Stimulated activated CD4-positive, alpha-beta T cell treated with anti-CD3 and anti-CD28 coated beads, Interleukin-2, amount 100 ng/mL, for 24 hours (primary cell): ENCODE measurements at places on chromosomes 5 and 9.

- DNase-seq = no peak
Measured at GRCh38 chr9:33765411-33765810, 29.9 kb upstream of the PRSS3 start.

- DNase-seq = no peak
Measured at GRCh38 chr9:70076678-70077077, 33.0 kb downstream of the MAMDC2 start.

DNA sequence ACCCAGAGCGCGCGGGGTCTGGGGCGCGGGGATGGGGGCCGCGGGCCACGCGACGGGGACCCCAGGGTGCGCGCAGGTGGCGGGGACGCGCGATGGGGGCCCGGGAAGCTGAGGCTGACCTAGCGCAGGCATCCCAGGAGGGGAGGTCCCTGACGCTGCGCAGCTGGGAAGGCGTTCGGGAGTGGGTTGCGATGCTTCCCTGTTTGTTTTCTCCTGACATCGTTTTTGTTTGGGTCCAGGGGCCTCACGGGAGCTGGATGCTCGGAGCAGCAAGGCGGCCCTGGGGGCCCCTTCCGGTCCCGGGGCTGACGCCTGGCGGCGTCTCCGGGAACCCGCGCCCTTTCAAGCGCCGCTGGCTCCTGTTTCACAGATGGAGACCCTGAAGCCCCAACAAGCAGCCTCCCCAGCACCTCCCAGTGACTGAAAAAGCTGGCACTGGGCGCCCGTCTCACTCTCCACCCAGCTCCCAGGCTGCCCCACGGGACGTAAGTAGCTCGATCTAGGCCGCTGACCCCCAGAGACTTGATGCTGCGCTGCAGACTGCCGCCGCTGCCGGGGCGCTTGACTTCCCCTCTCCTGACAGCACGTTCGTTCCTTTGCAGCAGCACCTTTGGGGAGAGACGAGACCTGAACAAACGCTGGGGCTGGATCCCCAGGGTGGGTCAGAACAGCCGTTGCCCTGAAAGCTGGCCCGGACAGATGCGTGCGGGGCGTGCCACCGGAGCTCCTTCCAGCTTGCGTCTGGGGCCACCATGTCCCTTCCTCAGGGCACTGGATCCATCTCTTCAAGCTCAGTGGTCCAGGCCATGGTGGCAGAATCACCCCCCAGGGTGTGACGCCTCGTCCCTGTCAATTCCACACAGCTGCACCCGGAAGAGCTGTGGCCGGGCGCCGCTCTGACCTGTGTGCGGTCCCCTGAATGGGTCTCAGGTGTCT is 593 bp downstream of the BRD3OS start:
- DNase-seq = peak; percentile 52

DNA sequence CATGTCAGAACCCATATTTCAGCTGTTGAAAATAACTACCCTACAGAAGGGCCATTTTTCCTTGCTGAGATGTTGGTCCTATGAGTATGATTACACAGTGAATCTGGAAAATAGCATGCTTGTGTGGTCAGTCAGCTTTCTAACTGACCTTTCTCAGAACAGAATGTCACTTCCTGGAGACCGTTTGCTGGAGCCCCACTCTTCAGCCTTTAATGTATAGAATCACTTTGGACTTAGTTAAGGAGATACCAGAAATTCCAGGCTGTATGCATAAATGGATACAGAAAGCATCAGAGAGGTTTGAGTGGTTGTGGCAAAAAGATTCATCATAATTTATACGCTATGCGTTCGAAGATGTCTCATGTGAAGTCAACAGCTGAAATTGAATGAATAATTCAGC is 488.1 kb downstream of the EBF1 start:
- no peak for DNase-seq

- DNase-seq = peak; percentile 20
Measured at GRCh38 chr5:56479696-56480077, 246.6 kb upstream of the ANKRD55 start.

- DNase-seq = no peak
Measured at GRCh38 chr5:150073086-150073625, 13.2 kb downstream of the CSF1R start.

GRCh38 chr5:82417776-82418607 is 139.8 kb upstream of the RPS23 start:
- no peak for DNase-seq

GRCh38 chr5:10624679-10625078 is 60.8 kb downstream of the ANKRD33B start:
- no peak for DNase-seq

DNA sequence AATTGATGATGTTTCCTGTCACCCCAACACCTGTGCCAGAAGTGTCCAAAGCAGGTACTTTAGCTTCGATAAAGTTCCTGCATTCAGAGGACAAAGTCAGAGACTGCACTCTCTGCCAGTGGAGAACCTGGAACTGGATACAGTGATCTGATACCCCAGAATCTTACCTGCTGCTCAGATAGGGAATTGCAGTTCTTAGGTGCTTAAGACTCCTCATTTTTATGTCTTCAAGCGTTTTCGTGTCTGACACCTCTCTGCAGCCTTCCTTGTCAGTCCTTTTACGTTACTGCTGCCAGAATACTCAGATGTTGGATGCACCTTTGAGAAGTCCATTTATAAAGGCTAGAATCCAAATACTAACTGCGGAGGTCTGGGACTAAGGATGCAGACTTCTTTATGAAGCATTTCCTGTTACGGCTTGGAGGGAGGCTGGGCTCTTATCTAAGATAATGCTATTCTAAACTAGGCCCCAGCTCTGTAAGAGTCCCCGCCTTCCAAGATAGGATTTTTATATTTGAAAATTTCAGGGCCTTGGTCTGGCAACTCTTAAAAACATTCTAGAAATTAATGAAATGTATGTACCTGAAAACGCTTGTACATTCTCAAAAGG is 1.9 kb downstream of the ISOC1 start:
- DNase-seq = no peak

DNA sequence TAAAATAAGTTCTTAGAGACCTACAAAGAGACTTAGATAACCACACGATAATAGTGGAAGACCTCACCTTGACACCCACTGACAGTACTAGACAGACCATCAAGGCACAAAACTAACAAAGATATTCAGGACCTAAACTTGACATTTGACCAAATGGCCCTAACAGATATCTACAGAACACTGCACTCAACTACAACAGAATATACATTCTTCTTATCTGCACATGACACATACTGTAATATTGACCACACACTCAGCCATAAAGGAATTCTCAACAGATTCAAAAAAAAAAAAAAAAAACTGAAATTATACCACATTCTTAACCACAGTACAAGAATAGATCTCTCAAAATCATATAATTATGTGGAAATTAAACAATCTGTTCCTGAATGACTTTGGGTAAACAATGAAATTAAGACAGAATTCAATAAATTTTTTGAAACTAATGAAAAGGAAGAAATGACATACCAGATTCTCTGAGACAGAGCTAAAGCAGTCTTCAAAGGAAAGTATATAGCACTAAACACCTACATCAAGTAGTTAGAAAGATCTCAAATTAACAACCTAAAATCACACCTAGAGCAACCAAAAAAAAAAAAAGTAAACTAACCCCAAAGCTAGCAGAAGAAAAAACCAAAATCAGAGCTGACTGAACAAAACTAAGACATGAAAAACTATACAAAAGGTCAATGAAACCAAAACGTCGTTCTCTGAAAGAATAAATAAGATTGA is 362.3 kb upstream of the POU5F2 start:
- DNase-seq = no peak

DNA sequence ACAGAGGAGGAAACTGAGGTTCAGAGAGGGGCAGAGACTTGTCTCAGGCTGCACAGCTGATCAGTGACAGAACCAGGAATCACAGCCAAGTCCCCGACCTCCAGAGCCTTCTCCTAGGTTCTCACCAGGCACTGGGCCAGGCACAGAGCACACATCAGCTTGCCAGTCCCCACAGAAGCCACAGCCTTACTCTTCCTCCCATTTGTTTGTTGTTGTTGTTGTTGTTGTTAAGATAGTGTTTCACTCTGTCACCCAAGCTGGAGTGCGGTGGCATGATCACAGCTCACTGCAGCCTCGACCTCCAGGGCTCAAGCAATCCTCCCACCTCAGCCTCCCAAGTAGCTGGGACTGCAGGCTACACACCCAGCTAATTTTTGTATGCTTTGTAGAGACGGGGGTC is 41.4 kb downstream of the NAIF1 start:
- DNase-seq = no peak

DNA sequence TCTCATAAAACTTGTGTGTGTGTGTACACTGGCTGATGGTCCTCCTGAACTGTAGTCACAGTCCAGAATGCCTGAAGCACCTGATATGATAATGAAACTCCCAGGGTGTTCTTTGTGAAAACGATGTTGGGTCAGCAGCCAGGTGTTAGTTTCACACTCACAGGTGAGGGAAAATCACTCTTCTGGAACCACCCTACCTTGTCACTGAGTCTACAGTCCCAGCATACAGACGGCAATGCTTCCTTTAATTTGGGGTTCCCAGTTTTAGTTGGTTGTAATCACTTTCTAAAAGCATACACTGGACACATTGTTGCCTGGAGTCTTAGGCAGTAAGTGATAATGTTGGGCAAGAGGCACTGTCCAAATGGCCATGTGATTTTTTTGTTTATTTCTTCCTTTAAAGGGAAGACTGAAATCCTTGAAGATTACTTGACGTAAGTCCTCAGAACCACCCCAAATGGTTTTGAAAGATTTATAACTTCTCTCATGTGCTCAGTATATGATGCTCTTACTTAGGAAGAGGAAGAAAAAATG is 18.2 kb upstream of the MGAT1 start:
- DNase-seq = no peak

GRCh38 chr5:137545956-137546355 is 46.8 kb upstream of the SPOCK1 start:
- DNase-seq = no peak

DNA sequence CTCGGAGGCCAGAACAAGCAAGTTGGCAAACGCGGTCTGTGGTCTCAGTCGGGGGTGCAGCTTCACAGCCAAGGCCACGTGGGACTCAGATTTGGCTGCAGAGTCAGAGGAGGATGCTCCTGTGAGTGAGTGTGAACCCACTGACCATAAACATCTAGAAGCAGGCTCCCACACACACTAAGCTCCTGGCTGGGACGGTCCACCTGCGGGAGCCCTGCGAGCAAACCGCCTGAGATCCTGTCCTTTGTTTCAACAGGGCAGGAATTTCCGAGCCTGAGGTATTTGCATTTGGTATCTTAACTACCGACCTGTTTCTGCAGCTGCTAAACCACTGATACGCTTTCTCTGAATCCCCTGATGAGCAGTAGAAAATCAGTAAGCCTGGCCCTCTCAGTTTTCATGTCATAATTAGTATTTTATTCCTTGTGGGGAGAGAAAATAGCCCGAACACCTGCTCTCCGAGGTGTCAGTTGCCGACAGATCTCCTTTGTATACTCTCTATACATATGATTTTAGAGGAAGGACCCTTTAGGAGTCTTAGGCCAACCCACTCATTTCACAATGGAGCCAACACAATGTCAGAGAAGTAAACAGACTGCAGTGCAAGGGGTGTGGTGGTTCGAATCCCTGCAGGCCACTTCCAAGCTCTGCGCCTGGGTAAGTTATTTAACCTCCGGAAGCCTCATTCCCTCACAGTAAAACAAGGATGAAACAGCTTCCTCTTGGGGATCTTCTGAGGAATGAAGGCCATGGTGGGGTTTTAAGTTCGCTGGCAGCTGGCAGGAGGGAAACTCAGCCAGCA is 40.9 kb upstream of the PWWP2A start:
- DNase-seq = no peak

DNA sequence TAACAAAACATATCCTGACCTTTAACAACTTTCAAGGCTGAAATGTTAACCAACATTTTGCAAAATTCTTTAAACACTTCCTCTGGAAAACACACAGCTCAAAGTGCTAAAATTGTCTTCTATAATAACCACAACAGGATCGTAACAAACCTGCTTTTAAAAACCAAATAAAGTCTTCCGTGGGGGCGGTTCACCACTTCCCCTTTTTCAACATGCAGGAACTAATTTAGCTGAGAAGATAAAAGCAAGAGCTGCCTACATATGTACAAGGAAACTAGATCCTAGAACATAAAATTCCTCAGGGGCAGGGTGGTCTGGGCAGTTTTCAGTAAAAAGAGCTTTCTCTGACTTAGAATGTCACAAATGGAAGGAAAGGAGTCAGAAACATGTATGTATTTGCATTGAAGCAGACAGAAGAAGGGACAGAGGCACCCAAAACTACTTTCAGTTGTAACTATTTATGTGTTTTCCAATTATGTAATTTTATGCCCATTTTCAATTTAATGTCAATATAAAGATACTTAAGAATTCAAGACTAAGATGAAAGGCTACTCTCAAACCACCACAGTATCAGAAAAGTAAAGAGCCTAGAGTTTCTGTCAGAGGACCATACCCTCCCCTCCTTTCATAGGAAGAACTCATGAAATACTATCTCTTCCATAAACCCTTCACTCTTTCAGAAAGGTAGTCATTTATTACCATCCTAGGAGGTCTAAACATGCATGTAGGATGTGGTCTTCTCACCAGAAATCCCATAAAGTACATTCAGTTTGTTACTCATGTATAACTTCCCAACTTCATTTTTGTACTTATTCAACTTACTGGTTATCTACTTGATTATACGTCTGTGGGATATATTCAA is 185.9 kb upstream of the RASA1 start:
- DNase-seq = peak; percentile 10

DNA sequence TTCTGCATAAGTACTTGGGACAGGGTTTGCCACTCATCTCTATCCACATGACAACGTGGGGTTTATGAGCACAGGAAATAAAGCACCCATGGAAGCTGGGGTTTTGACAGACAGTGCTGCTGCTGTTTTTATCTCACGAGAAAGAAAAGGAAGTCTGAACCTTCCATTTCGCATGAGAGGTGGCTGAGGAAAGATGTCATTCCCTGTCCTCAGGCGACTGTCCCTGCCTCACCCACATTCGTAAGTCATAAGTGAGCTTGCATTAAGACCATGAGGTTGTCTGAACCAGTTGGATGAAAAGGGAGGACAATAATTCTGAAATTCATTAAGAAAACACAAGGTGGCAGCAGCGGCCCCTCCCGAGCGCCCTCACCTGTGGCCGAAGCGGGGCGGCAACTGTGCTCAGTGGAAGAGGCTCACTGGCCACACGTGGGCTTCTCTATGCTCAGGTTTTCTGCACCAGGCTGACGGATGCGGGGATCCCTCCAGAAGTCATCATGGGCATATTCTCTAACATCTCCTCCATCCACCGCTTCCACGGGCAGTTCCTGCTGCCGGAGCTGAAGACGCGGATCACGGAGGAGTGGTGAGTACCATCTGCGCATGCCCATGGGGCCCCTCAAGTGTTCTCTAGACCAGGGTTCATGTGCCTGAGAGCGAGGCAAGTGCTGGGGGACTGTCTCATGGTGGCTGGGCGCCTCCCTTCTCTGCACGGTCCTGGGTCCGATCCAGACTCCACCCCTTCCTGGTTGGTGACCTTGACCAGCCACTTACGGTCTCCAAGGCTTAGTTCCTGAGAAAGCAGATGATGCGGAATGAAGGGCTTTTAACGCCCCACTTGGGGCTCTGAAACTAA is 54.7 kb upstream of the SUSD3 start:
- peak; percentile 73 for DNase-seq

GRCh38 chr9:112041536-112042243 is 133.4 kb downstream of the SUSD1 start:
- DNase-seq = no peak

GRCh38 chr5:83564069-83564749 is 92.7 kb downstream of the VCAN start:
- DNase-seq = no peak
